ENCODE measurements at places on chromosomes 1 and 21.

GRCh38 chr1:20507248-20507563 lies 745 bp downstream of the MUL1 start:
- DNase-seq: no peak

- DNase-seq: no peak
Observed at GRCh38 chr1:97571760-97572159, 349.1 kb downstream of the DPYD start.

- no peak for DNase-seq
Observed at GRCh38 chr1:192696082-192696481, 60.1 kb downstream of the RGS13 start.

- no peak for DNase-seq
Observed at GRCh38 chr1:59243550-59243949, 53.3 kb upstream of the FGGY start.

- DNase-seq: no peak
Observed at GRCh38 chr1:23567629-23567995, 8.3 kb upstream of the ID3 start.

GRCh38 chr1:68185743-68186142 lies 46.6 kb downstream of the WLS start:
- DNase-seq: no peak

Data from effector CD4-positive, alpha-beta T cell (primary cell).